Activated T-cell treated with anti-CD3 and anti-CD28 coated beads for 24 hours (primary cell): ENCODE measurements at places on chromosomes 2 and 18.

- DNase-seq, result no peak
These were observed 158.6 kb downstream of the ZNF804A start for GRCh38 chr2:184756885-184757284.

- DNase-seq, result no peak
These were observed 69.9 kb downstream of the KCNG2 start for GRCh38 chr18:79867666-79868065.

GRCh38 chr18:37553633-37554398 lies 11.8 kb downstream of the CELF4 start:
- no peak for DNase-seq

- DNase-seq, result no peak
These were observed 10.3 kb downstream of the SNED1 start for GRCh38 chr2:241008711-241009121.

- DNase-seq, result no peak
These were observed 28.8 kb downstream of the SP100 start for GRCh38 chr2:230444832-230445231.

DNA sequence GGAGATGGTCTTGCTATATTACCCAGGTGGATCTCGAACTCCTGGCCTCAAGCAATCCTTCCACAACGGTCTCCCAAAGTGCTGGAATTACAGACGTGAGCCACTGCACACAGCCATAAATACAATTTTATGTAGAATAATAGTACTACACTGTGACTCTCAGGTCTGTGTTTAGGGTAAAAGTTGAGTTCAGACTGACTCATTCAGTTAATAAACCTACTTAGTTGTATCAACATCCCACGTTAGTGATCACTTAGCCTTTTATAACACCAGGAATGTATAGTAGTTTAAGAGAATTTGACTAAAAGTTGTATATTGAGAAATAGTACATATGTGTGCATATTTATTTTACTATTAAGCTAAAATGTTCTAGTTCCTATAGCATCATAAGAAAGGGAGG lies 237.5 kb downstream of the PHLPP1 start:
- DNase-seq, result no peak

DNA sequence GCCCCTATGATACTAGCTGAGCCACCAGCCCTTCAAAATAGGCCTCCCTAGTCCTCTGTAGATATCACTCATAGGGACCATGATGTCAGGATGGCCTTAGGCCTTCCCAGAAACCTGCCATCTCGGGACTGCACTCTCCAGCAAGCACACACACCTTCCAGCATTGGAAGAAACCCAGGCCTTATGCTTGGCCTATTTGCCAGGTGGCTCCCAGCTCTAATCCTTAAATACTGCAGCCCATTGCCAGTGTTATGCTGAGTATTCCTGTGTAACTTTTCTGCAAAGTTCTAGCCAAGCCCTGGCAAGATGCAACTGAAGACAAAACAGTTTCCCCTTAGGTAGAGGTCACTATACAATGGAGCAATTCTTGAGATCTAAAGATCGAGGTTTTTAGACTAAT lies 316.5 kb downstream of the SETBP1 start:
- no peak for DNase-seq
